ENCODE measurements at places on chromosomes 3 and 15. TPM values are rescaled to one million over a fixed set of nuclear protein-coding genes. Genes with fewer than 3 reads are reported as not detected.

GRCh38 chr15:25830844-25831451 is 32.2 kb downstream of the ATP10A start:
- DNase-seq: peak; percentile 42

DNA sequence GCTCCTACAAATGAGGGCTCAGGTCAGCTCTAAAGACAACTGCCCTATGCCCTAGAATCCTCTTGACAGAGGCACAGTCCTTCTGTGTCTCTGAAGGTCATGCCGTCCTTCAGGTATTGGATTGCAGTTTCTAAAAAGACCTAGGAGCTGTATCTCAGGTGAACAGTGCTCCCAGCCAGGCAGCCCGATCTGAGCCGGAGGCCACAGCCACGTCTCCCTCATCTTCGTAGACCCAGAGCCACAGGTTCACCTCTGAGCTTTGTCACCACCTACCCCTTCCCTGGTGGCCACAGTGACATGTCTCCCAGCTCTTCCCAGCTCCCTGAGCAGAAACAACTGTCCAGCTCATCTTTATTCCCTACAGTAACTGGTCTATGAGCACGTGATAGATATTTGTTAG is 228.0 kb downstream of the VPS13C start:
- no peak for DNase-seq

DNA sequence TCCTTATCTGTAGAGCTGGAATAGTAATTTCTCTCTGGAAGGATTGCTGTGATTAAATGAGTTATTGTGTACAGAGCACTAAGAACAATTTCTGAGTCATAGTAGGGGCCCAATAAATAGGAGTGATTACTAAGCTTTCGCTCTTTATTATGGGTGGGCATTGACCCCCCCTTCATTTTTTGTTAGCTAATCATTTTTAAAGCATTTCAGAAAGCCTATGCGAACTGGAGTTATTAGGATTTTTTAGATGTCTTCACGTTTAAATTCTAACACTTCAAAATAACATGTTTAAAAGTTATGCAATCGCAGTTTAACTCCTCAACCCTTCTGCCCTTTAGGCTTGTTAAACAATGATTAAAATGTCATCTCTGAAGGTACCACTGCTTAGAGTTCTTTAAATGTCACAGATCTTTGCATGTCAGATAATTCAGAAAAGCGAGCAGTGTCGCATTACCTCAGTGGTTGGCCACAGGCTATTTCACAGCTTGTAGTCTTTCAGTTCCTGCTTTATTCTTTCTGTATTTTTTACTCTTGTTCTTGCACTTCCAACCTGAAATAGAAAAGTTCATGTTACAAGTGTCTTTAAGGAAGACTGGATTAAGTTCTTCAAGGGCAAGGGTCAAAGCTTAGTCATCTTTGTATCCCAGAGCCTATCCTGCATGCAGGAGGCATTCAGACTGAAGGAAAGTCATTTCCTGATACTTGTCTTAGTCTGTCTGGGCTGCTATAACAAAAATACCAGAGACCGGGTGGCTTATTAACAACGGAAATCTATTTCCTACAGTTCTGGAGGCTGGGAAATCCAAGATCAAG is 102.9 kb downstream of the FNDC3B start:
- DNase-seq: no peak

GRCh38 chr3:124587053-124587408 is 143.2 kb upstream of the UMPS start:
- peak; percentile 42 for DNase-seq

GRCh38 chr3:142120707-142121106 is 28.6 kb downstream of the TFDP2 start:
- no peak for DNase-seq

DNA sequence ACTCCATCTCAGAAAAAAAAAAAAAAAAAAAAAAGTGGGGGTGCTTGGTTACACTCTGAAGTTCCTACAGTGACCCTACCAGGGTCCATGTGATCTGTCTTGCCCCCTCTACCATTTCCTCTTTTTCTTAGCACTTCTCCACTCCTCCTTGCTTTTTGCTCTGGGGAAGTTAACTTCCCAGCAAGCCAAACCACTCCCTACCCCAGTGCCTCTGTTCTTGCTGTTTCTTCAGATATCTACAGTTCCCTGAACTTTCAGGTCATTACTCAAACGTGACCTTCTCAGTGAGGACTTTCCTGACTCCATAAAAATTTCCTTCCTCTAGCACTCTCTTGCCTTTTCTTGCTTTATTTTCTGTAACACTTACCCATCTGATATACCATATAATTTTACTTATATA is 61.1 kb upstream of the GCNT3 start:
- no peak for DNase-seq

DNA sequence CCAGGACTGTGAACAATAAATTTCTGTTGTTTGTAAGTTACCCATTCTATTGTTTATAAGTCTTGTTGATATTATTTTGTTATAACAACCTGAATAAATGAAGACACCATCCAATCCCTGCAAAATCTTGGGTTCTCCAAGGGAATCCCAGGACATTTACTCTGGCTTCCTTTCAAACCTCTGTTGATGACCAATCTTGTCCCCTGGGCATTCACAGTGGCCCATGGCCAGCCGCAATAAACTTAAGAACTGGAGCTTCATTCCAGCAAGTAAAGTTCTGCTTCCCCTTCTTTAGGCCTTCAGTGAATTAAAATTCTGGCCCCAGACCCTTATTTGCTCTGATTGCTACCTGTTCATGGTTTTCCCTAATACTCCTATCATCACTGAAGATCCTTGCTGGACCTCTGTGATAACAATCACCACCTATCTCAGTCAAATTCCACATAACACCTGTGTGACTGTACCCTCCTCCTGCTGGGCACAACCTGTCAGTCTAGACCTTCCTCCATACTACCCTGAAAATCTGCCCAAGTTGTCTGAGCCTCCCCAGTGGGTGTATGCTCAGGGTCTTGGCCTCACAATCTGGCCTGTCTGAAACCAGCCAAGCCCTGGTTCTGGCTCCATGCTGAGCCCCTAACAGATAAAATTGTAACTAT is 153.1 kb downstream of the SEMA6D start:
- DNase-seq: no peak

GRCh38 chr3:123431658-123432324 is 17.1 kb downstream of the ADCY5 start:
- no peak for DNase-seq

Gene CRYGS
- polyA plus RNA-seq: 10.4 TPM

Gene ALDH1A2
- 5.5 TPM for polyA plus RNA-seq

Gene SERPINI2
- polyA plus RNA-seq: not detected

Gene DUOX1
- 2.5 TPM for polyA plus RNA-seq

Gene ISLR
- polyA plus RNA-seq: 19.2 TPM
